Thoracic aorta (tissue), 2 donors: ENCODE measurements at places on chromosomes 6 and 20.

GRCh38 chr20:4243071-4243470 lies 227.7 kb upstream of the RNF24 start:
- DNase-seq, result no peak

DNA sequence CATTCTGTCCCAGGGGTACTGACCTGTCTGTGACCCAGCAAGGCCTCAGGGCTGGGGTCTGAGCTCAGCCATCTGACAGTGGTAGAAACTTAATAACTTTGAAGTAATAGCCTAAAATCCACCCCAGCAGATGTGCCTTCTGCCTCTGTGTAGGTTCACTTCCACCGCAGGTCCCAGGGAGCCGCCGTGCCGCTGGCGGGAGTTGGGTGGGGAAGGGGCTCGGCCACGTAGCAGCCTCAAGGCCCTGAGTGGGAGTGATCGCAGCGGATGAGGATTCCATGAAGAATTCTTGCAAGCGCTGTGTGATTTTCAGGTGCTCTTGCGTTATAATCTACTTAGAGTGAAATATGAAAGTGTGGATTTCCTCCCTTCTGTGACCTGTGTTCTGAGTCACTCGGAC lies 163.7 kb downstream of the DTNBP1 start:
- no peak for DNase-seq

GRCh38 chr6:137313211-137313610 lies 94.0 kb upstream of the IFNGR1 start:
- DNase-seq, result no peak

DNA sequence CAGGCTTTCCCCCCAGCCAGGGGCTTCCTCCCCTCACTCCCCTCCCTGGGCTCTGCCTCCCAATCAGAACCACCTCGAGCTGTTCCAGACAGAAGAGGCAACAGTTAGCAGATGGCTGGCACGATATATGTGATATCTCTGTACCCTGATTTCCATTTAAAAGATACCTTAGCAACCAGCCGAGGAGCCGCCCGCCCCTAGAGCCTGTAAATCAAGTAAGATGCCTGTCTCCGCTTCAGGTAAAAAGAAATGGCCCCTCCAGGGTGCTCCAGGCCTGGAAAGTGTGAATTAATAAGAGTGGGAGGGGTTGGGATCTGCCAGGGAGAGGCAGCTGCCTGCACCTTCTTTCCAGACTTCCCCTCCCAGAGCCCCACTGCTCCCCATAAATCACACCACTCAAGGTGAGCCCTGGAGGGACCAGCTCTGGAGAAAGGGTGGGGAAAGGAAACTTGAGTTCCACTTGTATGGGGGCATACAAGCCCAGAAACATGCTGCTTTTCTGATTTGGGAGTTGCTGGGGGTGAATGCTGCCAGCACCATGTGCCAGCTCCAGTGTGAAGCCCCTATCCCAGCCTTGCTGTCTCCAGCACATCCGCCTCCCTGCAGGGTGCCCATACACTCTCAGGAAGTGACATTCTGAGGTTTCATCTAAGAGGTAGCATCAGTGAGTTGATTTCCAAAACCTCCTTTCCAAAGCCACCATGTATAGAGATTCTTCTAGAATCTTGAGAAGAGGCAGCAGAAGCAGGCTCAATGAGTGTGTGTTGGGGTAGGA lies 148.0 kb downstream of the LRFN2 start:
- DNase-seq, result no peak

DNA sequence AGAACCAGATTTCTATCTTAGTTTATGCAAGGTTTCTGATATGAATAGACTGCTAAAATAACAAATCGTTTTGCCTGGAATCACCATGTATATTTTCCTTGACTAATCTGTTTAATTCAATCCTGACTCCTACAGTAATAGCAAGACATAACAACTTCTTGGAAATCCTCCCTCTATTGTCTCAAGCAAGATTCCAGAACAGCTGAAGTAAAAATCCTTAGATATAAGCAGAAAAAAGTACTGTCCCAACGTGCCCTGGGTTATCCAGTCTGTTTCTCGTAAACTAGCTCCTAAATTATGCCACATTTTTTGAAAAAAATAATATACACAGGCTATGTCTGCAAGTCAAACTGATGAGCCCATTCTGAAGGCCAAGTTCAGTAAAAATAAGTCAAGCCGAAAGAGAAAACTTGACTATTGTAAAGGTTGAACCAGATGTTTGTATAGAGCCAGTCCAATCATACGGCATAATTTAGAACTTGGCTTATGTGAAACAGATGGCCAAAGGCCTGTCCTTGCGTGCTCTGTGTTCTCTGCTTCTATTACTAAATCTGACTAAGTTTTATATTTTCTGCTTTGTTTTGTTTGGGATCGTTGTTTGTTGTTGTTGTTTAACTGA lies 341.6 kb upstream of the NRSN1 start:
- DNase-seq, result no peak

- DNase-seq, result no peak
Observed at GRCh38 chr6:129750360-129750759, 40.4 kb upstream of the ARHGAP18 start.

- DNase-seq, result no peak
Observed at GRCh38 chr6:68544450-68544849, 90.6 kb upstream of the ADGRB3 start.

DNA sequence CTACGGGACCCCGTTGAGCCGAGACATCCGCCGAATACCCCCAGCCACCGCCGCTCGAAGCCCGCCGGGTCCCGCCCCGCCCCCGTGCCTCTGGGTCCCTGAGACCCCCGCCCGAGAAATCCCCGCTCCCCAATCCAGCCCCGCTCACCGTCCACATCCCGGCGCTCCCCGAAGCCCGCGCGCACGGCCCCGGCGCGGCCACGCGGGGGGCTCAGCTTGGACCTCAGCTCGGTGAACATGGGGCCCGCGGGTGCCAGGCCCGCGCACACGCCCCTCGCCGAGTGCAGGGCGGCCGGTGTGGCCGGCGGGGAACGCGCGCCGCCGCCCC lies 249 bp downstream of the SAMD10 start:
- DNase-seq, result no peak

DNA sequence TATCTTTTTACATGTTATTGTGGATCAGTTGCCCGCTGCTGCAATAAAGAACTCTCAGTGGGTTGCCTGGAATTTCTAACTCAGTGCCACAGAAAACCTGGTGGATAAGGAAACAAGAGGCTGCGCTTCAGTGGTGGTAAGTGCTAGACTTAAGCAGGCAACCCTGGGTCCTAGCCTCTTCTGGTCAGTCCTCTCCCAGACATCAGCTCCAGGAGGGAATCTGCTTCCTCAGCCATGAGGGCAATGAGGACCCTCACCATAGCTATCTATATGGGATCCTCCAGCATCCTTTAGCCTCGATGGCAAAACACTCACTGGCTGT lies 490.7 kb upstream of the SULF2 start:
- DNase-seq, result no peak

DNA sequence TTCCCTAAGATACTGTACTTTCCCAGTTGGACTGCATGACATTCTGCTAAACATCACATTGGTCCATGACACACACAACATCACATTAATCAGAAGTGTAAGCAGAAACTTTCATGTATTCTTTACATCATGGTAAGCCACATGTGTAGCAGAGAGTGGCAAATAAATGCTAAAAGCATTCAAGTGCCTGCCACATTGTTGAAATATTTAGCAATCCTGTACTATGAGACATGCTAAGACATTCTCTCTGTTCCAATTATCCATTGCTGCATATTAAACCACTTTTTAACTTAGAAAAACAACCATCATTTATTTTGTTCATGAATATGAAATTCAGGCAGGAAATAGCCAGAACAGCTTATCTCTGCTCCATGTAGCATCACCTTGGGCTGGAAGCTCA lies 207.7 kb upstream of the GJE1 start:
- DNase-seq, result no peak

DNA sequence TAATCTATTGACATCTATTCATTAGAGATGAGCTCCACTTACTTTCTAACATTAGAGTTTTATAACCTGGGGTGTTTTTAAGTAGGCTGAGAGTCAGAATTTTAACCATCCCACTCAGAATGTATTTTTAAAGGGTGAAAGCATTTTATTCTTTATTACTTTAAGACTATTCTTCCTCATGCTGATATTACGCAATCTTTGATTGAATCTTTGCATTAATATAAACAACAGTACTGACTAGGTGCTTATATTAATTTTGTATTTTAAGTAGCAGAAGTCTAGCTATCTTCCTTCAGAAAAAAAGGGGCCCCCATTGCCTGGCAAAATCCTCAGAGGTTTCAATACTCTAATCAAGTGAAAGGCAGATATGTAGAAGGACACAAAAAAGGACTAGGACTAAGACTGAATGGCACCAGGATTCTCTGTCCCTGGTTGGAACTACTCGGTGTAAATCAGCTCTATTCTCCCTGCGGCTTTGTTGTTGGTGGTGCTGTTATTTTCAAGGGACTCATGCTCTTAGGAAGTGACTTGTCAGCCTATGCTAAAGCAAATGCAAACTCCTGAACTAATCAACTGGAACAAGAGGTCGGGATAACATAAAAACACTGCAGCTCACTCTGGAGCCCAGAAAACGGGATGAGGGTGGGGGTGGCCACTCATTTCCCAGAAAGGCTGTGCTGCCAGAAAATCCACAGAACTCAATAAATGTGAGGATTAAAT lies 1324.4 kb downstream of the GRIK2 start:
- DNase-seq, result no peak

GRCh38 chr20:58113716-58114115 lies 114.7 kb downstream of the ANKRD60 start:
- DNase-seq, result no peak

DNA sequence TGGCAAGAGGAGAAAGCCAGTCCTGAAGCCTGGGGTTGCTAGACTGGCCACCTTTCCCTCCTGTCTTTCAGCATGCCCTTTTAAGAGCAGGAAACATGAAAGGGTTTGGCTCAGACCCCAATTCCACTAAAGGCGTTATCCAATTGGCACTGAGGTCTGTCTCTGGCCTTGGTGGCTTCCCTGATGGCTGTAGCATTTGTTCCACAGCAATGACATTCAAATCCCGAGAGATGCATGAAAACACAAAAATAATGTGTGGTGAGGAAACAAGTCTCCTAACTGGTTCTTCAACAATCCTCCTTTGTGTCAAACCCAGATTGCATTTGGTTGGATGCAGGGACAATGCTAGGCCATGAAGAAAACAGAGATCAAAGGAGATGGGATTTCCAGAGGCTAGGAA lies 56.5 kb upstream of the ADTRP start:
- no peak for DNase-seq

GRCh38 chr6:68633281-68633971 lies 1.7 kb upstream of the ADGRB3 start:
- no peak for DNase-seq

- DNase-seq, result no peak
Observed at GRCh38 chr6:28522594-28523240, 3.0 kb upstream of the GPX5 start.

- DNase-seq, result no peak
Observed at GRCh38 chr6:85975957-85976356, 333.3 kb upstream of the SYNCRIP start.

DNA sequence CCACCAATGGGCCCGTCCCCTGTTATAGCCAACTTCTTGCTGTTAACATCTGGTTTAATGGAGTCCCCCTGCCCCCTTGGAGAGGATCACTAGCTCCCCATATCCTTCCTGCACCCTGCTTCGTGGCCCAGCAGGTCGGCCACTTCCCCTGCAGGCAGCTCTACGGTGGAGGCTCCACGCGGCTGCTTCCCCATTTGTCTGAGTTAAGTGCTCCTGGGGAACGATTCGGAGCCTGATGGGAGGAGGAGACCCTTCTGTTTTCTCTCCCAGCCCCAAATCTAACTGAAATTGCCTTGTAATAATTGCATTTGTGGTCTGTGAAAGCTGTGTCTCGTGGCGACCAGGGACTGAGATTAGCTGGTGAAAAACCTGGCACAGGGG lies 74.6 kb downstream of the SULF2 start:
- DNase-seq, result no peak

- DNase-seq, result no peak
Observed at GRCh38 chr6:110981202-110981600, 637 bp upstream of the RPF2 start.

- peak; percentile 48 for DNase-seq
Observed at GRCh38 chr20:57714409-57715267, 4.8 kb upstream of the PMEPA1 start.

DNA sequence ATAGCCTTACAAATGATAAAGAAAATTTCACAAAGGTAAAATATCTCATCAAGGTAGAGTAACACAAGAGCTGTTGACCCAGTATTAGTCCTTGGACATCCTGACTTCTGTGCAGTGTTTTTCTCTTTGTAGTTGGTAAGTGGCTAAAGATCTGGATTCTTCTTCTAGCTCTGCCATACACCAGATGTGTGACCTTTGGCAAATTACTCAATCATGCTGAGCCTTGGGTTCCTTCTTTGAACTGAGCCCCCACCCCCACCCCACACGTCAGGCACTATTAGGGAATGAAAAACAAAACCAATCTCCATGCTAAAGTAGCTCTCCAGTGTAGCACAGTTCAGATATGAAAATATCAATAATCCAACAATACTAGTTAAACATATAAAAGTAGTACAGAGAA lies 15.1 kb upstream of the TRIM39 start:
- no peak for DNase-seq

DNA sequence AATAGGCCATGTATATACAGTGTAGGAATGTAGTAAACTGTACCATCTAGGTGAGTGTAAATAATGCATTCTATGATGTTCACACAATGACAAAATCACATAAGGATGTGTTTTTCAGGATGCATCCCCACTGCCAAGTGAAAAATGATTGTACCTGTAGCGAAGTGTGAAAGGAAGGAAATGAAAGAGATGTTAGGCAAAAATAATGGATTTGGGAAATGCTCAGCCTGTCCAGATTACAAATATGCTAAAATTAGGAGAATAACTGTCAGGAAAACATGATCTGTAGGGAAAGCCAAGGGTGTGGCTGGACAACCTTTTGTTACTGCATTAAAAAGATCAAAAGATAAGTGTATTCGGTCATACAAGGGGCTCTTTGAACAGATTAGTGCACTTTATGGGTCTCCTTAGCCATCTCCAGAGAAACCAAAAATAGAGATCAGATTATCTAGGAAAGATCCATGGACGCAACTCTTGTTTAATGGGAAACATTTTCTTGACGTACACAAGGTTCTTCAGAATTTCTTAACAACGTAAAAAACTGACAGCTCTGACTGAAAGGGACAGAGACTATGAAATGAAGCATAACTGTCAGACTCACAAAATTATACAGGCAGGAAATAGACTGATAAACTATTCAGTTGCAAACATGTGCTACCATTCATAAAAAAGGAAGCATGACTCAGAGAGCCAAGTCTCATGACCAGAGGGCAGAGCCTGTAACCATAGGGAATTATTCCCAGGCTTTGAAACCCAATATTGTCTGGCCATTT lies 253.6 kb upstream of the RAB32 start:
- DNase-seq, result no peak

- DNase-seq, result no peak
Observed at GRCh38 chr20:19756761-19757486, 1.1 kb upstream of the RIN2 start.

DNA sequence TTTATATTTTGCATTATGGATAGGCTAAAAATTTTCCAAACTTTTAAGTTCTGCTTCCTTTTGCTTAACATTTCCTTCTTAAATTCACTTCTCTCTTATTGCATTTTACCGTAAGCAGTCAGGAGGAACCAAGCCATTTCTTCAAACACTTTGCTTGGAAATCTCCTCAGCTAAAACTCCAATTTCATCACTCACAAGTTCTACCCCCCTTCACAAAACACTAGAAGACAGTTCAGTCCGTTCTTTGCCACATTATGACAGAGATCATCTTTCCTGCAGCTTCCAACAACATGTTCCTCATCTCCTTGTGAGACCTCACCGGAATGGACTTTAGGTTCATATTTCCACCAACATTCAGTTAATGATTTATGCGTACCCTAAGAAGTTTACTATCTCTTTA lies 79.2 kb upstream of the LY86 start:
- DNase-seq, result no peak

- no peak for DNase-seq
Observed at GRCh38 chr6:109511832-109512231, 28.8 kb upstream of the ZBTB24 start.
